Right forelimb (tissue), 1 donor: ENCODE measurements at places on chromosomes 5 and 9.

- DNase-seq = no peak
Observed at GRCh38 chr9:78470741-78471140, 173.8 kb downstream of the PSAT1 start.

DNA sequence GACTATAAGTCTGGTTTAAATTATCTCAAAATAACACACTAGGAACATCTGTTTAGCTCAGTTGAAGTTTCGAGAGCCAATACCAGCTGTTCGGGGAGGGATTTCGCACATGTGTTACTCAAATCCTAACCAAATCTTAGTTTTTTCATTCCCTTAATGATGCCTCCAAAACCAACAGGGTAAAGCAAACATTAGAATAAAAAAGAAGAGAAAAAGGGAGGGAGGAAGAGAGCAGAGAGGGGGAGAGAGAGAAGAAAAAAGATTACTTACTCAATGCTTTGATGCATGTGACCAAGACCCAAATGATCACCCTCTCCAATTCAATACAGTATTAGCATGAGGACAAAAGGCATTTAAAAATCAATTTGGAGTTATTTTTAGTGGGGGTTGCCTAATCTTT is 86.0 kb upstream of the NR5A1 start:
- DNase-seq = no peak

- no peak for DNase-seq
Observed at GRCh38 chr9:92247296-92247695, 46.2 kb downstream of the IARS1 start.

- DNase-seq = no peak
Observed at GRCh38 chr9:137660144-137660543, 41.3 kb downstream of the EHMT1 start.

- DNase-seq = peak; percentile 47
Observed at GRCh38 chr5:53425687-53426511, 54.5 kb upstream of the FST start.

GRCh38 chr9:86707932-86708510 is 239.3 kb downstream of the GAS1 start:
- no peak for DNase-seq

DNA sequence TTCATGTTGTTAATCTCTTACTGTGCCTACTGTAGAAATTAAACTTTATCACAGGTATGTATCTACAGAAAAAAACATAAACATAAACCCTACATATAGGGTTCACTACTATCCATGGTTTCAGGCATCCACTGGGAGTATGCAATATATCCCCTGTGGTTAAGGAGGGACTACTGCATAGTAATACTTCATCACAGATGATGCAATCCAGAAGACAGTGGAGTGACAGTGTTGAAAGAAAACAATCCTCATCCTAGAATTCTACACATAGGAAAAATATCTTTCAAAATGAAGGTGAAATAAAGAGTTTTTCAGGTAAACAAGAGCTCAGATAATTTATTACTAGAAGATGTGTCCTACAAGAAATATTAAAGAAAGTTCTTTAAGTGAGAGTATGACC is 105.9 kb downstream of the HOMER1 start:
- DNase-seq = no peak

GRCh38 chr5:9025942-9026341 is 519.9 kb downstream of the SEMA5A start:
- no peak for DNase-seq

GRCh38 chr5:150342583-150342982 is 14.9 kb upstream of the TCOF1 start:
- no peak for DNase-seq

DNA sequence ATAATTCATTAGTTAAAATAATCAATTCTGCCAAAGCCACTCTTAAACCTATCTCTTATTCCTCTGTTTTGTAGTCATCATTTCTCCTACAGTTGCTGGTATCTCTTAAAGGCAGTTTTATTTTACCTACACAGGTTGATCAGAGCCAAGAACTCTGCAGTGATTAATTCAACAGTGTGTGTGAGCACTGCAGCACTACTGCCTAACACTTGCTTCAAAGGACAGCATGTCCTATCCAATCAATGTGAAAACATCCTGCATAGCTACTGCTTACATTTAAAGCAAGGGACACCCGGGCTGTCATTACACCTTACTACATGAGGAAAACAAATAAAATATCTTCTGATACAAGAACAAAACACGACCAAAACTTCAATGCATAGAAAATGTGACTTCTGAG is 45.1 kb upstream of the HK3 start:
- DNase-seq = no peak

DNA sequence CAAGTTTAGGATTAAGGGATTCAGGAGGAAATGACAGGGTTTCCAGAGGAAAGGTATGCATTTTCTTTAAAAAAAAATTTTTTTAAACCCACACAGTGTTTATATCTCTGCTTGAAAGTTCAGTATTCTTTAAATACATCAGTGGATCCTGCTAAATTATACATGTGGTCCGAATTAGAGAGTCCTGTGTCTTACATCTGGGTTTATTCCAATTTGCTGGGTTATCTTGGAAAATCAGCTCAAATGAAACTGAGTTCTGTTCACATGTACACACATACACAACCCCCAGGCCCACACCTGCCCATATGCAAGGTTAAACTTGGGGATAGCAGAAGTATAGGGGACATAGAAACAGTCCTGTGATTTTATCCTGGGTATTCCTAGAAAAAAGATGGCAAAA is 493.7 kb downstream of the ZNF608 start:
- no peak for DNase-seq

- no peak for DNase-seq
Observed at GRCh38 chr5:107542428-107542827, 128.3 kb downstream of the EFNA5 start.

DNA sequence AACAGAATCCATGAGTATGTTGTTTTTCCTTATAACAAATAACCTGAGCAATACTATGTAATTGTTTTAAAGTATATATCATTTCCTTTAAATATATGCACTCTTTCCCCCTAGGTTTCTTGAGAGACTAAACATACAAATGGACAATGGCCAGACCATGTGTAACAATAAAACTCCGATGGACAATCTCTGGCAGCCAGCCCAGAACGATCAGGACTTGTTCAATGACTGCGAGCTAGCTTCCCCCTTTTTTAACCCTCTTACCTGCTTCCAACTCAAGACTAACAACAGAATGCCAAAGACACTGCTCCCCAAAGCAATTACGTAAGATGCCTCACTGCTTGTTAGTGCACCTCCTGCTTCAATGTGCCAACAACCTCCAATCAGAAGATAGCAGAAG is 94.9 kb downstream of the HTR4 start:
- peak; percentile 45 for DNase-seq

- no peak for DNase-seq
Observed at GRCh38 chr5:134174841-134175839, 1.6 kb downstream of the SKP1 start.

GRCh38 chr9:87436716-87437115 is 61.0 kb upstream of the DAPK1 start:
- DNase-seq = no peak

DNA sequence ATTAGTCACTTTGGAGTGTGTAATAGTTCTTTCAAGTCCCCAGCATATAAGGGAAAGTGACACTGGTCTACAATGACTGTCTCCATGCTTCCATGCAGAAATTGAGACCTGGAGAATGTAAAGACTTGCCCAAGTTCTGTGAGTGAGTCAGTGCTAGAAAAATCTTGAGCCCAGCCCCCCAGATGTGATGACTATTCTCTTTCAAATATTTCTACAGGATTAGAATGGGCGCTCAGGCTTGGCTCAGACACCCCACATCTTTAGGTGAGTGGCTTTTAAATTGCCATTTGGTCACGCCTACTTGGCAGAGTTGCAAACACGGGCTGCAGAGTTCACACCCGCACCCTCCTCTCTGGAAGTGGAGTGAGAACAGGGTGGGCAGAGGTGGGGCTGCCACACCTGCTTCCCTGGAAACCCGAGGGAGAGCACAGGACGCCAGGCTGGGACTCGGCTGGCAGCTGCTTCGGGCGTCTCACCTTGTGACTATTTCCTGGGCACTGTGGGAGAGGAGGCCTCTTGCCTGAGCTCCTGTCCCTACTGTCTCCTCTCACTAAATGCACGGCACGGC is 37.6 kb downstream of the ROPN1L start:
- DNase-seq = no peak

GRCh38 chr9:132998831-132999635 is 20.5 kb downstream of the GFI1B start:
- no peak for DNase-seq

- no peak for DNase-seq
Observed at GRCh38 chr9:102514541-102514940, 480.6 kb upstream of the CYLC2 start.

GRCh38 chr5:113221294-113222176 is 213.3 kb downstream of the TSSK1B start:
- no peak for DNase-seq

DNA sequence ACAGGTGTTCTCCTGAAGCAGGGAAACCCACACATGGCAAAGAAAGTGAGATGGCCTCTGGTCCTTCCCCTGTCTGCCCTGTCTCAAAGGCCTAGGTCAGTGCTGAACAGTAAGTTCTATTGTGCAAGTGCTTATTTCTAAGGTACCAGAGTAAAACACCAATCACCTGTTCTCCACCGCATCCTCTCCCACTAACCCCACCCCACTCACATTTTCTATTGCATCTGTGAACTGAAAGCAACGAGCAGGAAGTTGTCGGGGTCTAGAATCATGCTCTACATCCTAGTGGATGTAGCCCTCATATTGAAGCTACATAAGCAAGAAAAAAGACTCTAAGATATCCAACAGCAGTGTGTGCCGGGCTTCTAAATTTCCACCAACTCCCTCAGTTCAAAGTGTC is 265.9 kb downstream of the ENC1 start:
- no peak for DNase-seq

DNA sequence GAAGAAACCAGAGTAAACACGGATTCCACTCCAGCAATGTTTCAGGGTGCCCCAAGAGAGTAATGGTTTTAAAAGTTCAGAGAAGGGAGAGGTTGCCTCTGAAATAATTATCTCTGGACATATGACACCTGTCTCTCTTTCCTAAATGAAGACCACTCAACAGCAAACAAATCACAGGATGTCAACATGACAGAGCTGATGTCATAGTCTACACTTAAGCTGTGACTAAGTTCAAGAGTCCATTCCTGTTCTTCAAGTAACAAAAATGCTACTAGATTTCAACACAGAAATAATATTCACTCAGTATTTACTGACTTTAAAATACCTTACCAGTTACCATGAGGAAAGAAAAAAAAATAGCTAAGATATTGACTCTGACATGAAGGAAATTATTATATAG is 44.7 kb upstream of the SLC30A5 start:
- DNase-seq = no peak

- DNase-seq = no peak
Observed at GRCh38 chr9:126527109-126527825, 86.5 kb upstream of the LMX1B start.

- no peak for DNase-seq
Observed at GRCh38 chr5:120457839-120458507, 6.1 kb upstream of the PRR16 start.

DNA sequence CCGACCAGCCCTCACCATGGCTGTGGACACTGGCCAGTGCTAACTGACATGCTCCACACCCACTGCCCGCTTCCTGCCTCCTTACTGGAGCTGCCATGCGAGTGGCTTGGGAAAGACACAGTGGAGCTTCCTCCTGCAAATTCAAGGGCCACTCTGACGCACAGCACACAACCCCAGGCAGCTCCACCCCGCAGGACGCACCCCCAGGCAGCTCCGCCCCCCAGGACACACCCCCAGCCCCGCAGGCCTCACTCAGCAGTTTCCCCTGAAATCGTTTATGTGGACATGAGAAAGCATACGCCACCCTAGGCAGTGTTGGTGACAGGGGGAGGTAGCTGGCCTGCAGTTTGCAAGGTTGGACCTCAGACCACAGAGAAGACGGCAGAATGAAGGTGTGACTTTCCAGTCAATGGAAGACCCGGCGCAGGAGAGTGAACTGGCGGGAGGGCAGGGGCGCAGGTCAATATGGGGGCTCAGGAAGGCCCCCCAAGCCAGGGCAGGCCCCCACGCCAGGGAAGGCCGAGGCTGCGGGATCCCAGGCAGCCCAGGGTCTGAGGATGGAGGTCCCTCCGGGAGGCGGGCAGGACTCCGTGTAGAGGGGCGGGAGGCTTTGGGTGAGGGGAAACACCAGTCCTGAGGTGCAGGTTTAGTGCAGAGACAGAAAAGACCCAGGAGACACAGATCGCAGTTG is 21.6 kb downstream of the LPCAT1 start:
- no peak for DNase-seq

- DNase-seq = no peak
Observed at GRCh38 chr5:132714456-132715307, 22.7 kb downstream of the KIF3A start.

- DNase-seq = no peak
Observed at GRCh38 chr9:129161534-129161837, 16.6 kb downstream of the IER5L start.

GRCh38 chr9:111481885-111482636 is 2.1 kb downstream of the ECPAS start:
- DNase-seq = no peak

DNA sequence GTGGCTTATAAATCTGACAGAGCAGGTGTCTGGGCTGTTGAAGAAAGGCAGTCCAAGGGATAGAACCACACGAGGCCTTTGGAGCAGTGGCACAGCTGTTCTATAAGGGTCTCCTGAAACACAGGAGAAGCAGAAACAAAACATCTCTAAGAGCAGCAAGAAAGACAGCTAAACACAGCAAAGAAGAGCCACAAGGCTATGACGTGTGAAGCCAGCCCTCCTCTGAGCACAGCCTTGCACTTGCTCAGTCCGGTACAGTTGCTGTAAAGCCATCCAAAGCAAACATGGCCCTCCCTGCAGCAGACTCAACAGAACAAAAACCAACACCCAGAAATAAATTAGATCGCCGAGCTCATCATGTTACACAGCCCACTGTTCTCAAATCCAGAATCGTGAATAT is 2.6 kb upstream of the GZMK start:
- no peak for DNase-seq

DNA sequence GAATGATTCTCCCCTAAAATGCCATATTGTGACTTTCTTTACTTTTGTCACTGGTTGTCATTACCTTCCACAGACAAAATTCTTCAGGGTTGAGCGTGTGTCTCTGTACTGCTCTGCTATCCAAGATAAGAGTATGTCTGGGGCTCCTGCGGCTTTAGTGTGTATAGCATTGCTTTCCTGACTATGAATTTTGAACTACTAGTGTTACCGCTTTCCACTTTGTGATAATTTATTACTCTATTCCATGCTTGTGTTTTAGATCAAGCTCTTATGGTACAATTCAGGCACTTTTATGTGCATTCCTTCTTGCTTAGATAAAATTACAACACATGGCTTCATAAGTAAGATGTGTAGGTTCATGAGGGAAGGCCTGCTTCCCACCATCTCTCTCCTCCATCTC is 51.5 kb upstream of the MEF2C start:
- DNase-seq = no peak

DNA sequence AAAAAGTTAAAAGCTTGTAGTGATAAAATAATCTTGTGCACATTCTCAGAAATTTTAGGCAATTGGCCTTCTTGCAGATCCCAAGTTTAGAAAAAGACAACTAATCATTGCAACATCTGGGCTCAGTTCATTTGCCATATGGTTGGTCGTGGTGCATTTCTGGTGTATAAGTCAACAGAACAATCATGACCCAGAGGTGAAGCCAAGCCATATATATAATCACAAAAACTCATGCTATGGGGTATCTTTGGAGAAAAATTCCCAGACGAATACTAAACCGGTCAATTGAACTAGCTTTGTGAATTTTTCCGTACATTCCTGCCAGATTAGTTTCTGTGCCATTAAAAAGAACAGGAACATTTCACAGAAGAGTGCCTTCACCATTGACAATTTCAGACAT is 50.3 kb downstream of the FYB1 start:
- DNase-seq = no peak
